Activated CD4-positive, alpha-beta memory T cell treated with anti-CD3 and anti-CD28 coated beads, Interleukin-2, amount 10 ng/mL, durations not matched to agents 7 days and 5 days (primary cell): ENCODE measurements at places on chromosomes 5 and 9. TPM values are rescaled to one million over a fixed set of nuclear protein-coding genes. Genes with fewer than 3 reads are reported as not detected.

DNA sequence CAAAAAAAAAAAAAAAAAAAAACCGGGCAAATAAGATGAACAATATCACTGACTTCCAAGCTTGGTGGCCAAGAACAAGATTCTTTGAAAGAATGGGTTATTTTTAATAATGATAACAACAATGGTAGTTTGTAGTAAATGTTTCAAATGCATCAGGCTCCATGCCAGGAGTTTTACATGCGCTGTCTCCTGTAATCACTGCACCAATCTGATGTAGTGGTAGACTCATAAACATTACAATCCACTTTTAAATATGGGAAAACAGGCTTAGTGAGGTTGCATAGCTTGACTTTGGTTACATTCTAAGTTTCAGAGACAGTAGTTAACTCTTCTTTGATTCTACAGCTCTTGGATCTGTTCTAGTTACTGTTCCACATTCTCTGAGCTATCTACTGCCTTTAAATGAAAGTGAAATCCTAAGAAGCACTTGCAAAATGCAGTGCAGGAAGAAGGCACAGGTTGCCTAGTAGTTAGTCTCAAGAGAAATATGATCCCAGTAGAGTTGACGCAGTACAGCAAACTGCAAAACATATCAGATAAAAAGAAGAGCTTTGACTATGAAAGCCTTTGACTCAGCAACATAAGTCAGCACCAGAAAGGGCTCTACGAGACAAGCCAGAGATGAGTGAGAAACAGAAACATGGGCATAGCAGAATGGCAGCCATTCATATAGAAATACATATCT, 62.1 kb downstream of the PDE4D start:
- DNase-seq: no peak

DNM1 gene
- total RNA-seq: 0.40 TPM

DNA sequence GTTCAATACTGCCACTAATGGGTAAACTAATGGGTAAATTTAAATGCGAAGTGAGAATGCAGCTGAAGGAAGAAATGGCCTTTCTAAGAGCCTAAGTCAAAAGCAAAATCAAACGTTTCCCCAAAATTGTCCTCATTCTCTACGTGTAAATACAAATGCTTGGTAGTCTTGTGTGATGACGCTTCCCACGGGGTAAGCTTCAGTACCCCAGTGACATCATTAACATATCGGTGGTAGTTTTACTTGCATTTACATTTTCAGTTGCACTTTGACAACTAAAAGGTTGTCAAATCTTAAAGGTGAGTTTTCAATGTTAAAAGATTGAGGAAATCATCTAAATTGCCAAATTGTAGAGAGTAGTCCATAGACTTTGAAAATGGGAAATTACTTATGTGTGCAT, 550.7 kb upstream of the CCNG1 start:
- no peak overlapping the region for H3K4me3 ChIP-seq
- no peak overlapping the region for H3K27ac ChIP-seq
- no peaks in the 10 kb centered on the region for H3K36me3 ChIP-seq
- no peak for DNase-seq
- H3K27me3 ChIP-seq: no peaks in the 10 kb centered on the region
- H3K4me1 ChIP-seq: no peaks in the 10 kb centered on the region

NIPSNAP3A gene
- total RNA-seq: 17.1 TPM

CPLANE1 gene
- 5.8 TPM for total RNA-seq

GRCh38 chr9:137611623-137612609, 6.4 kb downstream of the ARRDC1 start:
- H3K27me3 ChIP-seq: no peaks in the 10 kb centered on the region
- peak overlapping the region; percentile 38 for H3K27ac ChIP-seq
